Erythroblast (primary cell): ENCODE measurements at places on chromosomes 1 and 21.

DNA sequence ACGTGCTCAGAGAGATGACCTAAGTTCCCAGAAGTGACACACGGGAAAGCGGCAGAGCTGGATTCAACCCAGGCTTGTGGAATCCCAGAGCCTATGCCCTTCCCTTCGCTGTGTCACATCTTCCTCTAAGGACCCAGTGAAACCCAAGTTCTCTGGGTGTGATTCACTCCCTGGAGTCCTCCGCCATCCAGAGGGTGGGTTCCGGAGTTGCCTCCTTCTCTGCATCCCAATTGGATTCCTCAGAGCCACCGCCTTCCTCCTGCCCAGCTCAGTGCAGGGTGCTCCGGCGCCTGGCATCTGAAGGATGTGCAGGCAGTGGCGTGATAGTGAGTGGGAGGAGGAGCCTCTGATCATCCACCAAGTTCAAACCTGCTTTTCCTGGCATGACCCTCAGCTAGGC is 20.7 kb upstream of the RCC2 start:
- DNase-seq = no peak

DNA sequence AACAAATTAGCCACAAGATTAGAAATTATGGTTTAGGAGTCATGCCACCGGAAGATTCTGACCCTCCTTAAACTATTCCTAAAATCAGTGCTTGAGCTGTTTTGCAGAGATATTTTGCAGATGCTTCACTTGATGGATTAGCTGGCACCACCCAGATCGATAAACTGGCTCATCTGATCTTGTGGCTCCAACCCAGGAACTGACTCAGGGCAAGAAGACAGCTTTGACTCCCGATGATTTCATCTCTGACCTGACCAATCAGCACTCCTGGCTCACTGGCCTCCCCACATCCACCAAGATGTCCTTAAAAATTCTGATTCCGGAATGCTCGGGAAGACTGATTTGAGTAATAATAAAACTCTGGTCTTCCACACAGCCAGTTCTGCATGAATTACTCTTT is 221.6 kb downstream of the RHOU start:
- no peak for DNase-seq

DNA sequence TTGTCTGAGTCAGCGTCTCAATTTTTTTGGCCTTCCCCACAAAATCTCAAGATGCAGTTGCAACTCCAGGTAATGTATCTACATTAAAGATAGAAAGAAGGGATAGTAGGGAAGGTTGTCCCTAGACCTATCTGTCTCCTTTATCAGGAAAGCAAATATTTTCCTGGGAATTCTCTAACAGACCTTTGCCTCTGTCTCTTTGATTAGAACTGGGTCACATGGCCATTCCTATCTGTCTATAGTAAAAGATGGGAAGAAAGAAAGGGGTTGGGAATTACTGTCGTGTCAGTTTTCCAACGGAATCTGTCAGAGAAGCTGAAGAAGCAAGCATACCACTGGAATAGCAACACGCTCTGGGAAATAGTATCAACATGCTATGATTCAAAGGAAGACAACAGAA is 48.7 kb downstream of the ZNF326 start:
- no peak for DNase-seq

DNA sequence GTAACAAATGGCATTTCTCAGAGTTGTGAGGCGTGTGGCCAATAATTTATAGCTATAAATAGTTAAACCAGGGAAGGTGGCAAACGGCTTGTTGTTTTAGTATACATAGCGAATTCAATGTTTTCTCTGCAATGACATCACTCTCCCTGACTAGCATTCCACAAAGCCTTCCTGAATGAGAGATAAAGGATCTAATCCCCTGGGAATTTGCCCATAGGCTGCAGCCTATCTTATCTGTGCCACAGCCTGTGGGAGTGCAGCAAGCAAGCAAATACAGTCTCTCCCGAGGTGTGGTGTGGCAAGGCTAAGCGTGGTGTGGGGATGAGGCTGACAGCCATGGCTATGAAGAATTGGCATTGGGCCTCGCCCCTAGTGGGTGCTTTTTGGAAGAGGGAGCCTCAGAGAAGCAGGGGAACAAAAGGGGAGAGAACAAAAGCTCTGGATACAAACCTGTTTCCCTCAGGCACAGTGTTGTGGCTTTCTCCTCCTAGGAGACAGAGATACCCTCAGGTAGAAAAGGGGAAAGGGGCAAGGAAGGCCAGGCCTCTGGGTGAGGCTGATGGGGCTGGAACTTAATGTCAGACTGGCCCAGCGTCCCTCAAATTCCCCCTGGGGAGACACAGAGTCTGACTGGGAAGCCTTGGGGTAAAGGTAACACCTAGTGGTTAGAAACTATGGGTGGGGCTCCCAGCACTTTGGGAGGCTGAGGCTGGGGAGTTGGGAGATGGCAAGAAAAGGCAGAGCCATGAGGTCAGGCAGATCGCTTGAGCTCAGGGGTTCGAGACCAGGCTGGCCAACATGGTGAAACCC is 8.9 kb downstream of the TAGLN2 start:
- no peak for DNase-seq

- no peak for DNase-seq
Measured at GRCh38 chr1:41046347-41046775, 24.8 kb upstream of the SLFNL1 start.

DNA sequence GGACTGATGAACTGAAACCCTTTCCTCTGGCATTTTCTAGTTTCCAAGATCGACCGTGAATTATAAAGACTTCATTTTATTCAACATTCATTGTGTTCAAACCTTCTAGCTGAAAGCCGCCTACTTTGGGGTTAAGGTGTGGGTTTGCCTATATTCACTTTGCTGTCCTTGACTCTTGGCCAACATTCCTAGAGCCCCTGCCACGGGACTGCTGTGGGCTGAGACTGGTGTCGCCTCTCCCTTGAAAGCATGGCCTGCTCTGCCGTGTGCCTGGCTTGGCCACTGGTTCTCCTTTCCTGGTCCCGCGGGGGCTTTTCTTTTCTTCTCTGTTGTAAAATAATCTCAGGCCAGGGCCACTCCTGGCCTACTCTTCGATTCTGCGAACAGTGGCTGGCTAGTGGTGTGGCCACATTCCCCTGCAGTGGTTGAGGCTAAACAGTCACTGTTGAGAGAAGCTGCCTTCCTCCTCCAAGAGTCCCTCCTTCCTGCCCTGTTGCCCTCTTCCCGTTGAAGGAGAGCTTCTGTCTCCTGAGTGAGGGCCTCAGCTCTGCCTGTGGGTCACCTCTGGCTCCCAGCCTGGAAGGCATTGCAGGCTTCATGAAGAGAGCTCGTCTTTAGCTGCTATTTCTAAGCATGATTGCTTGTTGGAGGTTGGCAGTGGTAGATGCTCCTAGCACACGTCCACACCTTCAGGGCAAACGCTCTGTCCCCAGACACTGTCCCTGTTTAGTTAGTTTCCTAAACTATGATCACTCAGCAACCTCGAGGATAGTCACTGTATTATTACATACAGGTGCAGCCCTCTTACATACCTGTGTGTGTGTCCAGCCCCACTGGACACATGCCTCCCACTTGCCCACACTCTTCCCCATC is 80.5 kb downstream of the GALNT2 start:
- no peak for DNase-seq

DNA sequence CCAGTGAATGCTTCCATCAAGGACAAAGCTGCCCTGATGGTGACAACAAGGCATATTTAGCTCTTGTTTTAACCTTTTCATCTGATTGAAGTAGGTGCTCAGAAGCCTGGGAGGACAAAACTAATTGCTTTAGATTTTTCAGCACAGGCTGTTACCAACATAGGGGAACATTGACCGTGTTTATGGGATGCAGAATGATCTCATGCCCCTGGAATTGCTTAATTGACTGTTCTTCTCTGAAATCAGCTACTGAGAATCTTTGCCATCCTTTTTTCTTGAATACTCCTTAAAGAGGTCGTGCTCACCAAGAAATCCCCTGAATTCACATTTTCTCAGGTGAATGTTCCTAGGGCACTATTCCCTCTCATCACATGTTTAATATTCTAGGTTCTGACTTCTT is 95.9 kb upstream of the CCDC190 start:
- no peak for DNase-seq

GRCh38 chr21:16644685-16645084 is 868.2 kb upstream of the CXADR start:
- DNase-seq = no peak

GRCh38 chr1:44632598-44632997 is 41.7 kb downstream of the TMEM53 start:
- DNase-seq = peak; percentile 86

- no peak for DNase-seq
Measured at GRCh38 chr21:36236052-36236730, 79.6 kb downstream of the DOP1B start.

- DNase-seq = no peak
Measured at GRCh38 chr1:83961571-83962295, 37.2 kb downstream of the TTLL7 start.

DNA sequence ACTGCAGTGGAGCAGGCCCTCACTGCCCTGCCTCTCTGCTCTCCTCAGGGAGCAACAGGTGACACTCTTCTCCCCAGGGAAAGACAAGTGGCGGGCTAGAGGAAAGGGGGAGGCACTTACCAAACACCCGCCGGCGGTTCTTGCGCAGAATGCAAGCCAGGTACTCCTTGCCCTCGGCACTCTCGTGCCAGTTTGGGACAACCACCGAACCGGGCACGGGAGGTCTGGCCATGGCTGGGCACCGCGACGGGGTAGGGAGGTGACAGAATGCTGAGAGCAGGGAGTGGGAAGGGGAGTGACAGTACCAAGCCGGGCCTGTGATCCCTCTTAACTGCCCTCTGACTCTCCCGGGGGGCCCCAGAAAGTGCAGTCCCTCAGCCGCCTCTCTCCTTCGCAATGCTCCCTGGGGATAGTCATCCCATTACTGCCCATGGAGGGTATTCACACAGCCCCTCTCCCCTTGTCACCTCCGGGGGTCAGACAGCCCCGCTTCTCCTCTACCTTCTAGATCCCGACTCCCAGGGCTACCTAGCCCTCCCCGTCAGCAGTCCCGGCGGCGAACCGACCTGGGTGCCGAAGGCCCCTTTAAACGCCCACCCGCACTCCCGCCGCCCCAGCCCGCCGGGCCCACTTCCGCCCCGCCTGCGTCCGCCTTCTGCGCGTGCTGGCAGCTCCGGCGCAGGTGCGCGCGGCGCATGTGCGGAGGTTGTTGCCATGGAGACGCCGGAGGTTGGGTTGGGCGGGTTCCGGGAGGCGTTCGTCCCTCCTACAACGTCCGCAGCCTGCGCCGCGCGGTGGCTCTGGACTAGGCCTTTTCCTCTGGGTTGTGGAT is at the start of gene CPLANE2:
Gene CPLANE2 (minus strand): TSS at position 673 of the 832 bp plus-strand sequence. CDS start 441 bp downstream, at position 232.
- peak; percentile 94 for DNase-seq

DNA sequence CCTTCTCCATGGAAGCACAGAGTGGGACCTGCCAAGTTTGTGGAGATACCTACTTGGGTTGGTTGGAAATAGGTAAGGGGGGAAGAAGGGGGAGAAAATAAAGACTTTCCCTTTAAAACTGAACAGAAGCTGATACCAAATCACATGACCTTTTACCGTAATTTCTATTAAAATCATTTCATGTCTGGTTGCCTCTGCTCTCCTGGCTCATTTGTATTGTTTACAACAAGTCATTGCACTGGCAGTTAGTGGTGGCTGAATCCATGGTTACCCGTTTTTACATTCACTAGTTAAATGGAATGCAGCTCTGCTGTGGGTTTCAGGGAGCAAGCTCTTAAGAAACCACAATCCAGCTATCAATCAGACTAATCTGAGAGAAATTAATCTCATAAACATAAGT is 353.7 kb upstream of the ESRRG start:
- no peak for DNase-seq

GRCh38 chr1:220219865-220220698 is 52.2 kb downstream of the RAB3GAP2 start:
- DNase-seq = no peak

- DNase-seq = no peak
Measured at GRCh38 chr1:201568265-201568664, 29.3 kb downstream of the NAV1 start.

GRCh38 chr1:181483285-181484195 is at the start of gene CACNA1E:
Gene CACNA1E, plus strand, starts transcription at chr1:181483517. Its CDS starts 228 bp downstream, at chr1:181483745.
- no peak for DNase-seq

DNA sequence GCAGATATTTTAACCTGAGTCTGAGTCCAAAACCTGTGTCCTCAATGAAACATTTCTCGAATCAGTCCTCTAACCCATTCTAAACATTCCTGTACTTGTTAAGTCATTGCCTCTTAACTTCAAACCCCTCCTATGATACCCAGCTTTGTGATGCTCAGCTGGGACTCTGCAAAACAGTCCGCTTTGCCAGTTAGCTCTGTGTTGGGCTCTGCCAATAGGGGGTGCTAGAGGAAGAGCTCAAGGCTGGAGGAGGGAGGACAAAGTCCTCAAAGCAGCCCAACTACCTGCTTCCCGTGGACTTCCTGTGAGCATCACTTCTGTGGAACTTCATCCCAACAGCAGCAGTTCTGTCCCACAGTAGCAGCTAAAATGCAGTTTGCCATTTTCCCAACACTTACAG is 38.1 kb upstream of the SYT14 start:
- DNase-seq = peak; percentile 51

DNA sequence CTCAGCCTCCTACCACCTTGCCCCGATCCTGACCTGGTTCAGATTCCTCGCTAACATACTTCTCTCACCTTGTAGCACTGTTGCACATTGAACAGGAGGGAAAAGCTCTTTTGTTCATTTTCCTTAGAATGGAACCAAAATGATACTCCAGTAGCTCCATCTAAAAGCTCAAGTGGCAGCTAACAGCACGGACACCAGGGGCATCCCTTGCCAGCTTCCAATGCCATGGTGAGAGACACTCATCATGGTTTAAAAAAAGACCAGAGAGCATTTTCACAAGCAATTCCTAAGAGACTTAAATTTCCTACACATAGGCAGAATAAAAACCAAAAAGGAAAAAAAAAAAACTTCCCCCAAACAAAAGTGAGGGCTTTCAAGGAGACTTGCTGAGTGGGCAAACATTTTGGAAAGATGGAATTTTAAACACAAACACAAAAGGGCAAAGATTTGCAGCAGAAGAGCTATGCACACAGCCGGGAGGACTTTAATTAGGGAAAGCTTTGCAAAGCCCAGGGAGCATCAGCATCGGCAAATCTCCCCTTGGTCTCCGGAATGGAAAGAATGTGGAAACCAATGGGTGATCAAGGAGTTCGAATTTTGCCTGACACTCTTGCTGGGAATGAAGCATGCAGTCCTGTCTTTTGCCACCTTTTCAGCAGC is 84.3 kb downstream of the CAPZB start:
- DNase-seq = no peak

- DNase-seq = no peak
Measured at GRCh38 chr1:59685666-59686065, 129.1 kb upstream of the HOOK1 start.

GRCh38 chr1:164560556-164560955 is 1.6 kb downstream of the PBX1 start:
- DNase-seq = peak; percentile 34

GRCh38 chr1:104163912-104164476 is 414.3 kb downstream of the AMY1C start:
- no peak for DNase-seq
